ENCODE measurements at places on chromosomes 3 and 15.

GRCh38 chr3:67713764-67714469, 59.5 kb upstream of the SUCLG2 start:
- no peak for DNase-seq

DNA sequence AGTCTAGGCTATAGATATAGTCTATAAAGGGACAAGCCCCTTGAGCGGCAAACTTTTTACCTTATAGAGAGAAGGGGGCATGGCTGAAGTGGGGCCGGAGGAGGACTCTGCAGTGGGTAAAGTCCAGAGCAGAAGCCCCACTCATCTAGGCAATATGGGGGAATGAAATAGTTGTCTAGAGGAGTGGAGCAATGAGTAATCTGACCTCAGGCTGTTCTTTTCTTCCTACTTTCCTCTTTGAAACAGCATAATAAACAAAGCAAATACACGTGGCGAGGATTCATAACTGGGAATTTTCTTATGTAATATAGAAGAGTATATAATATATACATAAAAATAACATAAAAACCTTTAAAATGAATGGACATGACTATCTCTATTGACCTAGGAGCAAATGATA, 546.4 kb upstream of the ZNF385D start:
- no peak for DNase-seq

- DNase-seq, result no peak
These were observed 35.0 kb downstream of the MTMR10 start for GRCh38 chr15:30956216-30957124.

GRCh38 chr3:43907508-43907858, 216.7 kb downstream of the ABHD5 start:
- DNase-seq, result no peak

DNA sequence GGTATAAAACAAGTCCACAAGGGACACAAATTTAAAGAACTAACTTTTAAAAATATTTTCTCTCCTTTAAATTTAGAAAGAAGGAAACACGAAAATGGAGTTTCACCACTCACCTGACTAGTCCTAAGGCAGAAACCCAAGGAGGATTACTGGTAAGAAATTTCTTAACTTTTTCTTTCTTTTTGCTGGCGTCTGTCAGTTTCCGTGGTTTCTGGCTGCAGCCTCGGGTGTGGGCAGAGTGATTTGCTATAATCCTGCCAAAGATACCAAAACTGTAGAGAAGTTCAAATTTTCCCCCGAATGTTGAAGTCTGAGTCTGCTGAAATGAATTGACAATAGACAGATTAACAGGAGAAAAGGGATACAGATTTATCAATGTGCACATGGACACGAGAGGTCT, 843.6 kb upstream of the ALCAM start:
- no peak for DNase-seq

GRCh38 chr15:67303490-67304363, 49.1 kb downstream of the IQCH start:
- no peak for DNase-seq

DNA sequence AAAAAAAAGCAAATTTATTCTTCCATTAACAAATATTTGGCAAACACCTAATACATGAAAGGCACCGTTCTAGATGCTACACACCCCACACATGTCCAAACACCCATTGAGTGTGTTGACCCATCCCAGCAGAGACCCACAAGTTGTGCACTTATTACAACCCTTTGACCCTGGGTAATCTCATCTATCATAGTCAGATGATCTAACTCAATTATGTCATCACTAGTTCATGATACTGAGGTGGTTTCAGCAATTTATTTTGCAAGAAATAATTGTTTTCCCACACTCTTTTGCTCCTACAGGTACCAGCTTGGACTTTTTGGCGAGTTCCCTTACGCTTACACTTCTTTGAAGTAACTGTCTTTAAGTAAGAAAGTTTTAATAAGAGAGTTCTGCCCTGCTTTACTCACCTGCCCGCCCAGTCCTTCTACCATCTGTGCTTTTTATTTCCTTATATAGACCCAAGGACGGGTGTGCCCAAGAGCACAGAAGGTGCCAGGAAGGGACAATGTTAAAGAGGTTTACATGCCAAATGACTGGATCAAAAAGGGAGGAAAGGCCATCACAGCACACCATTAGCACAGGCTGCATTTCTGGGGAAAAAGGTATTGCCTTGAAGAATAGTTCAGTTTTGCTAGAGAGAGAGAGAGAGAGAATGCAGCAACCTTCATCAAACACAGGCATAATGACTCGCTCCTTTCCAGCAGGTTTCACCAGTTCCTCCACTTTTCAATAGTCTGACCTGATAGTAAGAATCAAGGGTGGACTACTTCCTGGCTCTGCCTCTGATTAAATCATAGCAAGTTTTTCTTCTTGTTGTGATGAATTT, 54.5 kb upstream of the ATP11B start:
- DNase-seq, result no peak

DNA sequence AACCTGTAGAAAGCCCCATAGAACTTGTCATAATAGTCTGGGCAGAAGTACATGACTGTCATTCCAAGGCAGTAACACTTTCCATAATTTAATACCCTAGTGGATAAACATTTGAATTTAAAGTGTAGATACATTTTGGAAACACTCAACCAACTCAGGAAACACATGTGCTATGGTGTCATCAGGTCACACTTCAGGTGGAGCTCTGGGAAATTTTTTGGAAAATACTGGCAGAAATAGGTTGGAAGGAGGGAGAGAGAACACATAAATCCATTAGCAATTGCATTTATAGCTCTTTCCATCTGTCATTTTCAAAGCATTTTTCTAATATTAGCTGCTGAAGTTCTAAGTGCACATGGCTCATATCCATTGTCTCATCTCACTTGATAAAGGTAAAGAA, 135.7 kb downstream of the MEIS2 start:
- no peak for DNase-seq

GRCh38 chr3:36165509-36166290, 214.6 kb upstream of the STAC start:
- DNase-seq, result no peak

DNA sequence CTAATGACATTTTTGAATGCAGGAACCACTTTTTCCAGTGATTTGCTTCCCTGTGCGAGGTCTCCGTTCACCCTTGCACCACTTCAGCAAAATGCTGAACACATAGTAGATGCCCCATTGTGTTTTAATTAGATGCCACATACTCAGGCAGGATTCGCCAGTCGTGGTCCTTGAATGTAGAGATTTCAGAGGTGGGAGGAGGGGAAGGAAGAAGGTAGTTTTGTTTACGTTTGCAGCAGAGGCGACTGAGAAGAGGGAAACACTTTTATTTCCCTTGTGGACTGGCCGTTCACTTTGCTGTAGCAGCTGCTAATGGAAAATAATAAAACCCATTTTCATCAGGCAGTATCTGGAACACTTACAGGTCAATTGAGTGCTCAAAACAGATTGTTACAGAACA, 262.8 kb upstream of the TBL1XR1 start:
- DNase-seq, result no peak

DNA sequence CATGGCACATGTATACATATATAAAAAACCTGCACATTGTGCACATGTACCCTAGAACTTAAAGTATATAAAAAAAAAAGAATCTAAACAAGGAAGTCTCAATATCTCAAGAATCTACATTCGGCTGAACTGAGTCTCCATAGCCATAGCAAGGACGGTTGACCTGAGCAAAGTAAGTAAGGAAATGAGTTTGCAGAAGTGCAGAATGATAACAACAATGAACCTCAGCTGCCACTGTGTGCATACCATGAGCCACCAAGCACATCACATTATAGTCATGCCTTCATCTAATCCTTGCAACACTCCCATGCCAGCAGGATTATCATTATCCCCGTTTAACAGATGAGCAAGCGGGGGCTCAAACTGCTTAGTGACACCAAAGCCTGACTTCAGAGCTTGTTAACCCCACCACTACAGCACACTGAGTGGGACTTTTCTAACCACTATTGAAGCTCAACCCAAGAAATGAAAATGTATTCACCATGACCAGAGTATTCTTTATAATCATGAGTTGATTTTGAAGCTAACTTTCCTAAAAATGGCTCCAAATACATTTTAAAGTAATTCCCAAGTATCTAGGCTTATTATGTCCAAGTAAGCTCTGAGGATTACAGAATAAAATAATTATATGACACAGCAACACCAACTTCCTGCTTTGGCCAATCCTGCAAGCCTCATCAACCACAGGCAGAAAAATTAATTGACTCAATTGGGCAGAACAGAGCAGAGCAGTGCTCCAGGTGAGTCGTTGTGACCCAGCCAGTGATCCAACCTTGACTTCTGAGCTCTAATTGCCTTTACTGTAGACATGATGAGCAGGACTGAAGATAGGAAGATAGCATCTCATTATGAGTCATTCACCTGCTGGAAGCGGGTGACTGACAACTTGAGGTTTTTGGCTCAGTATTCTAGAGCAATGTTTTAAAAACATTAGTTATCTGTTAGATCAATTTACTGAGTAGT, 47.3 kb upstream of the IL12A start:
- no peak for DNase-seq

- DNase-seq, result no peak
These were observed 5.1 kb upstream of the SPINT1 start for GRCh38 chr15:40838756-40839155.

GRCh38 chr15:77629070-77630030, 3.4 kb downstream of the LINGO1 start:
- DNase-seq, result no peak

DNA sequence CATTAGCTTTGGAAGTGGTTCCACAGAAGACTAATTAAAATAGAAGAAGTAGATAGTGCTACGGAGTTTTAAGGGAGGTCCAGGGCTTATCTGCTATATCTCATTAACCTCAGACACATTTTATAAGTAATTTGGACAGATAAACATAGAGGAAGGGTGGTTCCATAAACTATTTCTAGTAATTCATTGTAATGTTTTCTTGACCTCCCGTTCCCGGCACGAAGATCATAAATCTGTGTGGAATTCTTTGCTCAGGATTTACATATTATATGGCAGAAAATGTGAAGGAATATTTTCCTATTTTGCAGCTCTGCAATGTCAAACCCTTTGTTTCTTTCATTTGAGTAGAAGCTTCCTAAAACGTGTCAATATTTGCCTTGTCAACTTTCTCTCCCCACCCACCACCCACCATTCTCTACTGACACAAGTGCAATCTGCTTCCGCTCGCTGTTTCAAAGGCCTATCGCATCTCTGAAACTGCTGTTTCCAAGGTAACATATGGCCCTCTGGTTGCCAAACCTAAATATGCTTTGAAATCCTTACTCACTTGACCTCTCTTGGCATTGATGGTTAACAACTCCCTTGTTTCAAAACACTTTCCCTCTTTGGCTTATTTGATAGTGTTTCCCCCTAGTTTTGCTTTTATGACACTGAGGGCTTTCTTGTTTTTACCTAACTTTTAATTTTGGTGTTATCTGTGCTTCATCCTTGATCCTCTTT, 21.4 kb upstream of the PLSCR5 start:
- DNase-seq, result no peak

GRCh38 chr15:38560456-38560926, 4.1 kb downstream of the RASGRP1 start:
- DNase-seq, result no peak

GRCh38 chr15:68328443-68328842, 50.9 kb downstream of the FEM1B start:
- no peak for DNase-seq

DNA sequence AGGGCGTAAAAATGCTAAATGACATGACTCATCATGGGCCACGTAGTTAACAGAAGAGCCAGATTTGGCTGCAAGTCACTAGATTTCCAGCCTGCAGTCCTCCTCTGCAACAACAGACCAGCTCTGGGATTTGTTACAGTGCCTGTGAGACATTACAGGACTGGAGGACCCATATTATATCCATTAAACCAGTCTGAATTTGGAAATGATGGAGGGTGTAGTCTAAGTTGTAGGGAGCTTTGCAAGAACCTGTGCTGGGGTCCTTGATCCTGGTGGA, 10.8 kb downstream of the ZNF774 start:
- DNase-seq, result peak; percentile 48

DNA sequence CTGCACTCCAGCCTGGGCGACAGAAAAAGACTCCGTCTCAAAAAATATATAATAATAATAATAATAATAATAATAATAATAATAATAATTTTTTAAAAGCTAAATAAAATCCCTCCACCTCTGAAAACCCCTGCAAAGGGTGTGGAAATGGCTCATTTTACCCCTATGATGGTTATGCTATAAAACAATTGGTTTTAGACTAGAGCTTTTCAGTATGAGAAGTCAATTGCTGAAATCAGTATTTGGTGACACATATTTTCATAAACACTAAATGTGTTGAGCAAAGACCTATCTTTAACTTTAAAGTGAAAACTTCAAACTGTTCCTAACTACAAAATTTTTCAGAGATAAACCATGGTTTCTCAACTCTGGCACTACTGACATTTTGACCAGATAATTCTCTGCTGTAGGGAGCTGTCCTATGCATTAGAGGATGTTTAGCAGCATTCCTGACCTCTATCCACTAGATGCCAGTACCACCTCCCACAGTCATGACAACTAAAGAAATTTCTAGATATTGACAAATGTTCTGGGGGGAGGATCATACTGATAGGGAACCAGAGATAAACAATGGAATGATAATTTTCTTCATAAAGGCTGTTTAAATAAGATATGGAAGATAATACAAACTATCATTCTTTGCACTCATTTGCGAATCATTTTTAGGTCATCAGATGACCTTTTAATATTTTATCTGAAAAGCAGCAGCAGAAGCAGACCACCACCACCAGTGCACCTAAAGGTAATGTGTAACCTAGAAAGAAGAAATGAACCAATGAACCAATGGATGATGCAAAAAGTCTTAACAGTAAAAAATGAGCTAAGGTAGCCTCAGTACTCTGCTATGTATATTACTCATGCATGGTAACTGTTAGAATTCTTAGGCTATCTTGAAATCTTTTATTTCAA, 13.8 kb downstream of the PTPN9 start:
- DNase-seq, result no peak

DNA sequence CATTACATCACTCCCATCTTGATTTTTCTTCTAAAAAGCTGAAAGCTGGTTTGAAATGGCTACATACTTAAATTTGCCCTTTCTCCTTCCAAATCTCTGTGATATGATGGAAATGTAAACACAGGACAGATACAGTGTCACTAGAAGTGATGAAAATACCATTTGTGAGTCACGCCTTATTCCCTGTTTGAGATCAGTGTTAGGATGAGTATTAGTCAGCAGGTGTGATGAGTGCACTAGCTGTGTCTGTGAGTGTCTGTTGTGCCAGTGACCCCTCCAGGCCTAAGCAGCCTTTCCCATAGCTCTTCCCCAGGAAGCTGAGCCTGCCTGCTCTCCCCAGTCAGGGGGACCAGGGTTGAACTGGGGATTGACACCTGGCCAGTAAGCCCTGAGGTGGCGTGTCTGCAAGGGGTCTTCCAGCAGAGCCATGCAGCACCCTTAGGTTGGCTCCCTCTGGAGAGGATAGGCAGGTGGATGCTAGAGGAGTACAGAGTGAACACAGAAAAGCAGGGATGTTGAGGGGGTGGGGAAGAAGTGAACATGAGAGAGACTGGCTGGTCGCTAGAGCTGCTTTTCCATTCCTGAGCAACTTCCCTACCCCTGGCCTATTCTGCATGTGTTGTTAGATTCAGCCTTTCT, 92.0 kb downstream of the PDE8A start:
- DNase-seq, result no peak

GRCh38 chr15:31245135-31245689, 81.4 kb upstream of the KLF13 start:
- no peak for DNase-seq

- peak; percentile 37 for DNase-seq
These were observed 56.3 kb downstream of the CORO2B start for GRCh38 chr15:68635141-68635540.

All from AG09319 (cell line).